ENCODE measurements at places on chromosomes 3 and 15. TPM values are rescaled to one million over a fixed set of nuclear protein-coding genes. Genes with fewer than 3 reads are reported as not detected.

XIRP1 gene
- 249 TPM for total RNA-seq

EFCAB12 gene
- not detected for total RNA-seq

CD200 gene
- 0.91 TPM for total RNA-seq

FMN1 gene
- total RNA-seq: 2.9 TPM

CCDC12 gene
- 29.2 TPM for total RNA-seq

DPPA4 gene
- total RNA-seq: not detected

REC114 gene
- total RNA-seq: 1.00 TPM

NTRK3 gene
- 3.2 TPM for total RNA-seq

PSTPIP1 gene
- total RNA-seq: 5.0 TPM

AADACL2 gene
- total RNA-seq: not detected

GABRB3 gene
- total RNA-seq: 1.6 TPM

PYGO1 gene
- 6.0 TPM for total RNA-seq

SLC9C1 gene
- total RNA-seq: 1.7 TPM

NR2F2 gene
- total RNA-seq: 11.0 TPM

SLC12A6 gene
- 24.9 TPM for total RNA-seq

LRRIQ4 gene
- total RNA-seq: not detected

SLC24A5 gene
- not detected for total RNA-seq

C3orf85 gene
- not detected for total RNA-seq

AGTR1 gene
- 1.9 TPM for total RNA-seq

HCLS1 gene
- total RNA-seq: 9.6 TPM

EIF2B5 gene
- total RNA-seq: 31.4 TPM

CCDC54 gene
- not detected for total RNA-seq

Data from Right ventricle myocardium superior (tissue), 1 donor.